ENCODE measurements at places on chromosomes 13 and 19.

GRCh38 chr19:18742324-18742723 is 48.8 kb downstream of the COMP start:
- no peak for DNase-seq

DNA sequence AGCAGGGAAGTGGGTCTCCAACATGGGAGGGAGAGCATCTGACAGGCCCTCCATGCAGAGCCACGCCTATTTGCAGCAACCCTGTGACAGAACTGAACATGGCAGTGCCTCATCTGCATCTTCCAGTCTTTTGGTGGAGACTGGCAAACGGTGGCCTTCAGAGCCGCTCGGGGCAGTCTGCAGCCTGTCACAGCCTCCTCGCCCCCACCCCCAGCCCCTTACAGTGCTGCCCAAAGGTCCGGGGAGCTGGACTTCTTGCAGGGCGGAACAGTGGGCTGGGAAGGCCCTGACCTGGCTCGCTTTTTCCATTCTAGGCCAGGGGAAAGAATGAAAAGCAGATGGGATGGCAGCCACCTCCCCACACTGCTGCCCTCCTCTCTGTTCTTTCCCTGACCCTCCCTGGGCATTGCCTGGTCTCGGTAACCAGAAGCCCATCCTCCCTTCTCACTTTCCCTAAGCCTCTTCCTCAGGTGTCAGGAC is 2.7 kb downstream of the CALM3 start:
- DNase-seq: no peak

DNA sequence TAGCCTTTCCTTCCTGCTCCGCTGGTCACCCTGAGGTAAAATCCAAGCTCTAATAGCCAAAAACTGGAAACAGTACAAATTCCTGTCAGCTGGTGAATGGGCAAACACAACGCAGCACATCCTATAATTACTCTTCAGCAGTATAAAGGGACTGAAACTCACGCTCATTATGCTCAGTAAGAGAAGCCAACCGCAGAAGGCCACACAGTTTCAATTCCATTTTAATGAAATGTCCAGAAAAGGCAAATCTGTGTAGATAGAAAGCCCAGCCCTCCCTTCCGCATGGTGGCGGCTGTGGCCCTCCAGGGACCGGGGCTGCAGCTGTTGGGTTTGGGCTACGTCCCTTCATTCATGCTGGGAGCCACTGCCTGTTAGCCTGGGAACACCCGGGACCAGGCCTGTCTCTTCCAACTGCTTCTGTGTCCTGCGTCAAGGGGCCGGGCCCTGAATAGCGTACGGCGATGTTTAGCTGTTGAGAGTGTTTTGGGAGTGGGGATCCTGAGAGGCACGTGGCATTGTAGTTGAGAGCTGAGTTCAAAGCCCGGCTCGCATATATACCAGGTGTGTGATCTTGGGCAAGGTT is 23.5 kb downstream of the NKPD1 start:
- DNase-seq: no peak

- DNase-seq: peak; percentile 95
These were observed 128.6 kb downstream of the USP12 start for GRCh38 chr13:27043013-27043412.

GRCh38 chr19:14401468-14402195 is 17.5 kb downstream of the DDX39A start:
- DNase-seq: no peak

- no peak for DNase-seq
These were observed 393.6 kb downstream of the TDRD3 start for GRCh38 chr13:60790620-60791019.

DNA sequence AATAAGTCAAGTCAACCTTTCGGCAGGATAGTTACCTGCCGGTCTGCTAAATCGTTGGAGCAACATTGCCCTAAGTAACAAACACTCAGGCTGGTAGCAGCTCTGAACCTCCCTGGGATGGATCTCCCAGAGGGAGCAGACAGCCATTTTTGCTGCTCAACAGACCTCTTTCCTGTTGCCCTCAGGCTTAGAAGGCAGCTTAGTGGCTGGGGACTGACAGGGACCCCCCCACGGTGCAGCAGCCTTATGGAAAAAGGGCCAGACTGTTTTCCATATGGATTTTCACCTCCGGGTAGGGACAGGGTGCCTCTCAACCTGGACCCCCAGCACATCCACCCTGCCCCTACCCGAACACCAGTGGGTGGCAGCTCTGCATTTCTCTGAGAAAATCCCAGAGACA is 49.7 kb downstream of the UBL3 start:
- DNase-seq: no peak

DNA sequence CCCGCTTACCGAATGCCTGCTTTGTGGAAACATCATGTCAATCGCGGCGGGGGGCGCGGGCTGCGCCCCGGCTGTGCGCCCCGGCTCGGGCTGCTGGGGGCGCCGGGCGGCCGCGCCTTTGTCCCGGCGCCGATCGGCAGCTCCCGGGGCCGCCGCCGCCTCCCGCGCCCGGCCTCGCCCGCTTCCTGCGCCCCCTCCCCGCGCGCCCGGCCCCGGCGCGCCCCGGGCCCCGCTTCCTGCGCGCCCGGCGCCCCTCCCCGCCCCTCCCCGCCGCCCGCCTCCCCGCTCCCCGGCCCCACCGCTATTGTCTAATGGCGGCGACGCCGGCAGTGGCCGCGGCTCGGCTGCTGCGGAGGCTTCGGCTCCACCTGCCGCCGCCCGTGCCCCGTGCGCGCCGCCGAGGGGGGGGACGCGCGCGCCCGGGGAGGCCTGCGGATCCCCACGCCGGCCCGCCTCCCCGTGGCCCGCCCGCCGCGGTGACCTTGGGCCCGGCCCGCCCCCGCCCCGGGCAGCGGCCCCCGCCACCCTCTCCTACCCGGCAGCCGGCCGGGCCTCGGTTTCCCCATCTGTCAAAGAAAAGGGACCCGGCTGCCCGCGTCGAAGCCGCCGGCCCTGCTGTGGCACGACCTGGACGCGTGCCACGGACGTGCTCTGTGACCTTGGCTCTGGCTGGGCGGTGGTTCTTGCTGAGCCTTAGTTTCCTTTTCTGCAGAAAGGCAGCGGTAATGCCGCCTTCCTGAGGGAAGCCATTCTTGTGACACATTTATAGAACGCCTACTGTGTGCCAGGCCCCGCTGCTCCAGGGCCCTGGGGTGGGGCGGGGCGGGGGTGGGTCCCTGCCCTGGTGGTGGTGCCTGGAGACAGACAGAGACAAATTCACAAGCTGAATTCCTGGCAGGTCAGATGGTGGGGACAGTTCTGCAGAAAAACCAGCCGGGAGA is at the start of gene TLE5:
Gene TLE5 (minus strand): TSS at position 331 of the 941 bp plus-strand sequence. CDS start 295 bp downstream, at position 36.
- DNase-seq: peak; percentile 43

GRCh38 chr13:30502237-30502636 is 36.5 kb upstream of the HMGB1 start:
- no peak for DNase-seq

GRCh38 chr19:35220315-35220921 is 8.1 kb downstream of the FAM187B start:
- no peak for DNase-seq

DNA sequence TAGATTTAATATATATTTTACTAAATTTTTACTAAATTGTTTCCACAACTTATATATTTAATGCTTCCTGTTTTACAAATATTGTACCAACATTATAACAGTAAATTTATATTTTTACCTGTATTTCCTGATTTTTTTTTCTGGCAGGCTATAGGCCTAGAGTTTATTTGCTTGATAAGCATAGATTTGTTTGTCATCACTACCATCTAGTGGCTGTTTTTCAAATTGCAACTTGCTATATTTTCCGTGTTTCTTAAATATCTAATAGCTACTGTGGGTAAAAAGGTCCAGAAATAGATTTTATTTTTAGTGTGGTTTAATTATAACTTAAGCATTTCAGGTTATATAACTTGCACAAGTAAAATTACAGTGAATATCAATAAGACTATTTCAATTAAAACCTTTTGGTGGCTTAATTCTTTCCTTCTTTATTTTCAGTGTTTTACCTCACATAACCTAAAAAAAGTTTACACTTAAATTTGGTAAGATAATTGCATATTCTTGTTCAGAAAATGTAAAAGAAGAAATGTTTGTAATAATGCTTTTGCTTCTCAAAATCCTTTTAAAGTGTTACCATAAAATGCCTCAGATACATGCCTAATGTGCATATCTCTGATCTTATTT is 60.6 kb downstream of the NDFIP2 start:
- peak; percentile 67 for DNase-seq

- no peak for DNase-seq
These were observed 200.5 kb downstream of the KLF5 start for GRCh38 chr13:73259061-73260017.

- DNase-seq: no peak
These were observed 4.6 kb downstream of the NFIC start for GRCh38 chr19:3370728-3371591.

DNA sequence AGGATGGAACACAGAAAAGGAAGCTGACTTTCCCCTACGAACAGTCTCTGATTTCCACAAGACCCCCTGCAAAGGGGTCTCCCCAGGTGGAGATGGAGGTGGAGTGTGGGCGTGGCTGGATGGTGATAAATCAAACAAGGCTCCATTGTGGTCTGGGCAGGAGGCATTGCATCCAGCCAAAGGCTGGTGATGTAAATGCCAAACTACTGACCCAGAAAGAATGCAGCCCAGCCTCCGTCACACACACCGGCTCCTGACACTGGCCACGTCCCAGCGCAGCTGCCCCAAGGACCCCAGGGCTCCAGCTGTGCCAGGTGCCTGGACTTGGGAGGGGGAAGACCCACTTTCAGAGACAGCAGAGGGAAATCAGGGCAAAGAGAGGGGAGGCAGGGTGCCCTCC is 6.3 kb downstream of the SLC7A1 start:
- DNase-seq: peak; percentile 44

- no peak for DNase-seq
These were observed 333.4 kb downstream of the KCTD12 start for GRCh38 chr13:76552807-76553206.

- DNase-seq: peak; percentile 55
These were observed 545.2 kb downstream of the GPC6 start for GRCh38 chr13:93771782-93772181.

DNA sequence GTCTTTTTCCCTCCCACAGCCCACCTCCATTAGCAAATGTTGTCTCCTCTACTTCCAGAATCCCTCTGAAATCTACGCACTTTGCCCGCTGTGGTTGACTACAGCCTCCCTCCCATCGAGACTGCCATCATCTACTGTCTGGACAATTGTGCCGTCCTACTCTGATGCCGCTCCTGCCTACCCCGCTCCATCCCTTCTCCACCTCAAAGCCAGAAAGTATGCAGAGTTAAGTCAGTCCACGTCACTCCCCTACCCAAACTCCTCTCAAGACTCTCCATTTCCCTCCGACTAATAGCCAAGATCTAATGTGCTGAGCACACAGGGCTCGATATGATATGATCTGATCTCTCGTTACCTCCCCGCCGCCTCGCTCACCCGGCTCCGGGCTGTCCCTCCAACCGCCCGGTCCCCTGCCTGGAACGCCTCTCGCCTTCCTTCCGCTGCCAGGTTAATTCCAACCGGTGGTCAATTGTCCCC is 556 bp downstream of the CACTIN start:
- DNase-seq: peak; percentile 12

DNA sequence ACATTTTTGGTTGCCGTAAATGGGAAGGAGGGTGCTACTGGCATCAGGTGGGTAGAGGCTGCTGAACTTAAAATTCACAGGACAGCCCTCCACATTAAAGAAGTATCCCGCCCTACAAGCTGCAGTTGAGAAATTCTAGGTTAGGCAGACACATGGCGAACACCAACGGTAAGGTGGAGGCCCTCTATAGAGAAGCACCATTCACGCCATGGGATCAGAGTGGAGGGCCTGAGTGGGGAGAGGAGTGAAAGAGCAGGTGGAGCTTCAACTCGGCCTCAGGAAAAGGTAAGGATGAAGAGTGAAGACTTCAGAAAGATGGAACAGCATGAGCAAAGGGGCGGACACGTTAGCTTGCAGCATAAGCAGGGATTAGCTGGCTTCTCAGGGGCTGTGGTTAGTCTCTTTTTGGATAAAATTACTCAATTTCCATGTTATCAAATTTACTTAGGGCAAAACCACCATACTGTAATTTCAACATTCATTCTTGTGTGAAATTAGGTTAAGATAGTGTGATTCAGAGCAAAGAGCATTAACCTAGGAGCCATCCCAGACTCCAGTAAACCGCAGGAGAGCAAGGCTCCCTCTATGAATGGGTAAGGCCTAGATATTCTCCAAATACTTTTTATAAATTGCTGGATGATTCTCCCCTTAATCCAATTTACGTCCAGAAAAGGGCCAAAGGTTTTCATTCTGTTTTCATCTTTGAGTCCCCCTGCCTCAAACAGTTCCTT is 1.2 kb downstream of the EEF1AKMT1 start:
- peak; percentile 61 for DNase-seq

DNA sequence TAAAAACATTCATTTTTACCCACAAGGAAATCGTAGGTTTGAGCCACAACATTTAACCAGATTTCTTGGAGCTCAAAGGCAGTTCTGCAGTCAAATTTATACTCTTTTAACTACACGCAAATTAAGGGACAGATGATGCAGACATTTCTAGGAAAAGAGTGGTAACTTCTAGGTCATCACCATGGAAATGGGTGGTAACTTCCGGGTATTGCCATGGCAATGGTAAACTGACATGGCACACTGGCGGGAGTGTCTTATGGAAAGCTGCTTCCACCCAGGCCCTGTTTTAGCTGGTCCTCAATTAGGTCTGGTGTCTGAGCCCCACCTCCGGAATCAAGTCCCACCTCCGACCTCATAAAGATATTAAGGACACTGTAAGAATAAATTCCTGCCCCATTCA is 10.4 kb upstream of the LYPD5 start:
- DNase-seq: no peak

- no peak for DNase-seq
These were observed 9.9 kb downstream of the SIGLEC11 start for GRCh38 chr19:49950956-49951526.

DNA sequence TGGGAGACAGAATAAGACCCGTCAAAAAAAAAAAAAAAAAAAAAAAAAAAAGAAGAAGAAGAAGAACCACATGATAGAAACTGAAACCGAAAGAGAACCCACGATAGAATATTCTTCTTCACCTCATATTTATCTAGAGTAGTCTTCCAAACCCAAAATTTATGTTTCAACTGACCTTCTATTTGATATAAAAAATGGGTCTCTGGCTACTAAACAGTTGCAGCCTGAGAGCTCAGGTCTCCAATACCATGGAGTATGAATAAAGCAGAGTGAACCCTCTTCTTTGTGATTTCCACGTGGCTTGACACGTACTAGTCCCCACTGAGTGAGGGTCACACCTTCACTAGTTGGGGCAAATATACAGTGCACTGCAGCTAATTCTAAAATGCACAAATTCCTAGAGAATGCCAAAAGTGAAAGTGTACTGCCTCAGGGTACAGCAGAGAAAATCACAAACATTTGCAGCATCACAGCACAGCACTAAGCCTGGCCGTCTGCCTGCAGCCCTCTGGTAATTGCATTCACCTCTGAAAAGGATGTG is 30.8 kb upstream of the RFC3 start:
- DNase-seq: peak; percentile 10

Measured in iris pigment epithelial cell (primary cell).